ENCODE measurements at places on chromosomes 6 and 20. TPM values are rescaled to one million over a fixed set of nuclear protein-coding genes. Genes with fewer than 3 reads are reported as not detected.
A peak's percentile ranks its signal among the peaks of the same experiment; 100 is the strongest.

- no peak for DNase-seq
Measured at GRCh38 chr20:9054176-9054575, 14.7 kb upstream of the PLCB4 start.

DNA sequence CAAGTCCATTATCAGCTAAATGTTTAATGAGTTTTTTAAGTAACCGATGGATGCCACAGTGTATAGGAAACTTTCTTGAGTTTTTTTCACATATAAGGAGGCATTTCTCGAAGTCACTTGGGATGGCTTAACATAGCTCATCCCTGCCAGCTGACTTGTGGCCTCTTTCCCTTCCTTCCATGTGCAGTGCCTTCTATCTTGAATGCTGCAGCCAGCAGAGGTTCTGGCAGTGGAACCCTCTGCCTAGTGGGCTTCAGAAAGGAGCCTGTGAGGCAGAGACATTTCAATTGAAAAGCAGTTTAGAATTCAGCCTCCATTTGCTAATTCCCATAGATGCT, 51.9 kb downstream of the AKAP12 start:
- no peak for DNase-seq

DNA sequence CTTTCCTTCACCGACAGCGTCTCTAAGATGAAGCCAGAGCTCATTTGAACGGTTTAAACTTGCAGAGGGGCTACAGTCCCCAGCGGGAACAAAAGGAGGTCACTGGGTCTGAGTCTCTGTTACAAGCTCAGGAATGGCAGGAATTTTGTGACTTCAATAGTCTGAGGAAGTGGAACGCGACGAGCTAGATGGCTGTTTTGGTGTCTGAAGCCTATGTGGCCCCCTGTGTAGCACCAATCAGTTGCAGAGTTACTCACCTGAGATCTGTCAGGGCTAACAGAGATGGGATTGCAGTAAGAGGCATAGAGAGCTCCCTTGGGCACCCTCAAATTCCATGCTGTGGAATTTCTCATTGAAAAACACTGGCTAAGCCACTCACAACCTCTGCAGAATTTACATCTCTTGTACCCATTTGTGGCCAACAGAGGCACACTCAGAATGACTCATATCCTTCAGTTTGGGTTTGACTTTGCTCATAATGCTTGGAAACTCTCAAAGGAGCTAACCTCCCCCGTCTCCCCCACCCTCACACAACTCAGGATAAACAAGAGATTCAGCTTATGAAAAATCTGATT, 7.1 kb upstream of the TCP11 start:
- no peak for DNase-seq

- no peak for DNase-seq
Measured at GRCh38 chr6:155054491-155055250, 59.6 kb downstream of the TIAM2 start.

- DNase-seq: peak; percentile 81
Measured at GRCh38 chr6:135901774-135902524, 50.4 kb downstream of the PDE7B start.

Gene MEI4
- total RNA-seq: 0.09 TPM

Gene FOXF2
- total RNA-seq: 0.71 TPM
